ENCODE measurements at places on chromosomes 2 and 18. TPM values are rescaled to one million over a fixed set of nuclear protein-coding genes. Genes with fewer than 3 reads are reported as not detected.

GRCh38 chr2:27186613-27187345, 25.1 kb upstream of the ATRAID start:
- no peak for DNase-seq

- peak; percentile 43 for DNase-seq
Measured at GRCh38 chr2:65431421-65432226, 775 bp downstream of the SPRED2 start.

DNA sequence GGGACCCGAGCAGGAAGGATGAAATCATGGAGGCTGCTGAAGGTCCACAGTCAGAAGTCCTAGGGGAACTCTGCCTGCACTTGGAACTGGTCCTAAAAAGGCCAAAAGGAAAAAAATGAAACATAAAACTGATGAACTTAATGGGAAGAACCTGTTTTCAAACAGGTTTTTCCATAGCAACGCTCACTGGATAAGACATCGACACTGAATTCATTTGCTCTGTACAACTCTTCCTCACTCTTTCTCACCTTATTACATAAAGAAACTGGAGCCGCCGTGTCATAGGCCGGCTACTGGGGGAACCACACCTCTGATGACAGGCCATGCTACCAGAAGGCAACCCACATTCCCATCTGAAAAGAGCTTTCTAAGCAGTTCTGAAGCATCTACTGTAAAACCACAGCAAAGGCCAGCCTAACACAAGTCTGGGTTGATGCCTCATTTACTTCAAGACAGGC, 83.6 kb downstream of the FARSB start:
- DNase-seq, result no peak

- DNase-seq, result no peak
Measured at GRCh38 chr2:110130757-110131156, 15.1 kb upstream of the MALL start.

Gene ELOA2
- not detected for total RNA-seq

GRCh38 chr2:109021895-109022300, 32.9 kb upstream of the EDAR start:
- no peak for DNase-seq
